GDM1 (cell line): ENCODE measurements at places on chromosomes 3 and 15.

DNA sequence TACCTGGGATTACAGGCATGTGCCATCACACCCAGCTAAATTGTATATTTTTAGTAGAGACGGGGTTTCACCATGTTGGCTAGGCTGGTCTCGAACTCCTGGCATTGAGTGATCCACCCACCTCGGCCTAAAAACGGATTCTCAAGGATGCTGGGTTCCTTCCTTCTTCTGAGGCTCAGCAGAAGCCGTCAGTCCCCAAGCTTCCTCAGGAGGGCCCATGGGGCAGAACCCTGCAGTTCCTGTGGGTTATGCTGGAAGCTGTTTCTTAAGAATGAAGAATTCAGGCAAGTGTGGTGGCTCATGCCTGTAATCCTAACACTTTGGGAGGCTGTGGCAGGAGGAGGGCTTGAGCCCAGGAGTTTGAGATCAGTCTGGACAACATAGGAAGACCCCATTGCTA, 29.0 kb upstream of the ZNF710 start:
- peak; percentile 74 for DNase-seq

DNA sequence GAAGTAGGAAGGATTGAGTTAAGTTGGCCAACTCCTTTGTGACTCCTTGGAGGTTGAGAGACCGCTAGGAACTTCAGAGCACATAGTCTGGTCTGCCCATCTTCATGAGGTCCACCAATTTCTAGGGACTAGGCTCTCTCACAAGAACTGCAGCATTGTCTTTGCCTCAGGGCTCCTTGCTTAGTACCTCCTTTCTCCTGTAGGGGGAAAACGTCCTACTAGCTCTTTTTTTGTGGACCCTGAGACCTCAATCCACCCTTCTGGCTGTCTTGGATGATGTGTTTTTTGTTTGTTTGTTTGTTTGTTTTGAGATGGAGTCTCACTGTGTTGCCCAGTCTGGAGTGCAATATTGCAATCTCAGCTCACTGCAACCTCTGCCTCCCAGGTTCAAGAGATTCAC, 21.6 kb downstream of the REC114 start:
- DNase-seq: no peak

- no peak for DNase-seq
These were observed 88.9 kb upstream of the PTX3 start for GRCh38 chr3:157347577-157348303.

GRCh38 chr15:60787837-60788691, 309.1 kb upstream of the ICE2 start:
- DNase-seq: no peak

DNA sequence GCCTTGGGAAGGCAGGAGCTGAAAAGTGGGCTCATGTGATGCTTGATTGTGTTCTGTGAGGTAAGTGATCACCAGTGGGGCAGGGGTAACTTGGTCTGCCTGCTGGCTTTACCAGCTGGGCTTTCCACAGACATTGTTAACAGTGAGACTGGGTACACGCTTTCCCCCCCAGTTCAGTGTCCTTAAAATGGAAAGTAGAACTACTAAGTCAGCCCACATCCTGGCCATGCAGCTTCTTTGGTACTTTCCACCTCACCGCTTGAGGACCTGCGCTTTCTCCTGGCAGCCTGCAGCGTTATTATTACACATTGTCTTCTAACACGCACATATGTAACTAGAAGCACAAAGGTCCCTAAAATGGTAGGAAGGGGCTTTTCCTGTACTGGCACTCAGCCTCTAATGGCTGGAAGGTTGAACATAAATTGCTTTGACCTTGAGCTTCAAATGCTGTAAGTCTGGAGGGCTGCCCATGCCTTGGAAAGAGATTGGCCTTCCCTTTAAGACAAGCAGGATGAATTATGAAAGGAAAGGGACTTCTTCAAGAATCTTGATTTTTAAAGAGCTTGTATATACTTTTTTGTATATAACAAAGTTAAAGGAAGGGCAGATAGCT, 216.1 kb upstream of the ROPN1 start:
- no peak for DNase-seq

DNA sequence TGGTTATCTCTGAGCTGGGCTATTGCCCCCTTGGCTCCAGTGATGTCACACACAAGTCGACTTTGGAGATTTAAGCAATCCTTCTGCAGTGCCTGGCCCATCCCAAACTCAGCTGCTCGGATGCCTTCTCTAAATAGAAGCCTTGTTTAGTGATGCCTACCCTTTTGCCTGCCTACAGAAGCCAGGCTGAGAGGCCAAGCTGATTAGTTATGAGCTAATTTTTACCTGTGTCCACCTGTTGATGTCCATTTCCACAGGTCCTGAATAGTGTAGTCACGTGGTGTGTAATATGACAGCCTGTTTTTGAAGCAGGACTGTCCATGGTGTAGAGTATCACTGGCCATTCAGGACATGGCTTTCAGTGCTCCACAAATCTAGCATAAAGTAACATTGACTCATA, 45.5 kb downstream of the SSUH2 start:
- DNase-seq: no peak

DNA sequence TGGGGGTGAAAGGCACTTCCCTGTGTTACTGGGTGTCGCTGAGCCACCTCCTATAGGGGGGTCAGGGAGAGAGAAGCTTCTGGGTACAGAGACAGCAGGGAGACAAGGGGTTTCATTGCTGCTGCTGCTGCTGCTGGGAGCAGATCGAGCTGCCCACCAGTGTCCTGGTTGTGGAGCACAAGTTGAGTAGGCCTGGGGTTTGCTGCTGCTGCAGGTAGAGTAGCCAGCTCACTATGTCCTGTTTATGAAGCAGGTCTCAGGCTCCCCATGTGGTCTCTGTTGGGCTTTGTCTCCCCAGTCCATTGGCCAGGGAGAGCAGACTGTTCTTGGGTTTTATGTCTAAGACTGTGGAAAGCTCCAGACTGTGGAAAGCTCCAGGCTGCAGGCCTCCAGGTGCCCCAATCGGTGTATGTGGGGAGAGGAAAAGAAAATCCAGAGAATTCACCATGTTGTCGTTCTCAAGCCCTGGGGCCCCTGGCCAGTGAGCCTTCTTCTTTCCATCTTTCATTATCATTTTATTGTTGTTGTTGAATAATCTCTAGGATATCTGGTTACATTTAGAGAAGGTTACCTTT, 157.8 kb downstream of the ADAMTS17 start:
- DNase-seq: no peak

- peak; percentile 38 for DNase-seq
These were observed 27.4 kb upstream of the HDAC11 start for GRCh38 chr3:13452490-13453335.

DNA sequence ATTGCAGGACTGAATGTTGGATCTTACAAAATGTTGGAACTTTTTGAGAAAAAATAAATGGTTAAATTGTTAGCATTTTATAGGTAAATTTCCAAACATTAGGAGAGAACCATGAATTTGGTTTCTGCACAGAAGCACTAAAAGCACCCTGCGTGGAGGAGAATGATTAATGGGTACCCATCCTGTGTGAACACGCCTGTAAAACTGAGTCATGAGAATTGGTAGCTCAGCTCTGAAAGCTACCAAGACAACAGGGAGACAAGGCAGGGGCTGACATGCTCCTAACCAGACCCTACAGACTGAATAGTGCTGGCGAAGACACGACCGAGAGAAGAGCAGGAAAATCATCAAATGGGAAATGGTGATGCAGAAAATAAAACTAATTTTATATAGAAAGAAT, 32.4 kb upstream of the MTMR10 start:
- DNase-seq: no peak

DNA sequence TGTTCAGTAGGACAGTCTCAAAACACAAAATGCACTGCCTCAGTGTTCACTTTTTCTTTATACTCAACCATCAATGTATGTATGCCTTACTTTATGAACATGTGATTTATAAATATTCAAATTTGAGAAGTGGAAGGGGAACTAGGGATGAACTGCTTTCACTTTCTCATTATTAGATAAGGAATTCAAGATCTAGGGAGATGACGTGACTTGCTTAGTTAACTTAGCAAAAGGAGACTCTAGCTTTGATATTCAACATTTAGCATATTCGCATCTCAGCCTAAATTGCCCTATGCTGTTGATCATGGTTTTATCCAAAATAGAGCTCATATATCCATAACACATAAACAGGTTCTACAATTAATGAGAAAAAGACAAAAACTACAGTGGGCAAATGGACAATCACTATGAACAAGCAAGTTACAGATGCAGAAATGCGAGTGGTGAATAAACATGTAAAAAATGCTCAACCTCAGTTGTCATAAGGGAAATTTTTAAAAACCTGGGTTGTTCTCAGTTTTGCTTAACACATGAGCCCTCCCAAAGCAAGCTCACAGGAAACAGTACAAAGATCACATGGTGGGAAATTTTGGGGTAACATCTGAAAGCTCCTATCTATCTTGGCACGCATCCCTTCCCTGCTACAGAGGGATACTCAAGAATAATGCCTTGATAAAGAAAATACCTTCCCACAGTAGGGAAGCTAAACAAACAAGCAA, 269.8 kb downstream of the THRB start:
- DNase-seq: no peak

DNA sequence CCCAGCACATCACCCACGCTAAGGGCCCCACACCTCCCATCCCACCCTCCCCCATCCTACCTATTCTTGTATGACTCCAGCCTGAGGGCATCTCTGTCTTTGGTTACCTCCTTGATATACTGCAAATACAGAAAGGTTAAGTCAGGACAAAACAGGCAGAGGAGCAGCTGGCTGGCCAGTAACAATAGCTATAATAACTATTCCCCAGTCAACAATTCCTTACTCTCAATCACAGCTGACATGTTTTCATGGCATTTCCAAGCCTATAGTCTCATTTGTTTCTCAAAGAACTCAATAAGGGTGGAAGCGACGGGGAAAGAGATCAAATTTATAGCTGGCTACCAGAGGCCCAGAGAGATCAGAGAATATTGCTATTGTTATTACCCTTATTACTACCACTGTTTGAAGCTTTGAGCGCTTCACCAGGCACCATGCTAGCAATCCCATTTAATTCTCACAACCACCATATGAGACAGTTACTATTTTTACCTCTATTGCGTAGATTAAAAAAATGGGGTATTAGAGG, 93.0 kb upstream of the C2CD4B start:
- DNase-seq: no peak

- no peak for DNase-seq
These were observed 228.3 kb downstream of the ATP8B4 start for GRCh38 chr15:49890689-49891088.

GRCh38 chr3:187368251-187369088, at the start of gene RTP4:
Gene RTP4 (plus strand): TSS chr3:187368385. CDS start chr3:187368442, 57 bp downstream.
- peak; percentile 41 for DNase-seq

- DNase-seq: no peak
These were observed 761.4 kb downstream of the NAALADL2 start for GRCh38 chr3:175620532-175620931.

GRCh38 chr15:69852482-69852881, 245.2 kb downstream of the TLE3 start:
- DNase-seq: no peak

- DNase-seq: no peak
These were observed 34.9 kb upstream of the LIMD1 start for GRCh38 chr3:45559560-45560118.

- DNase-seq: no peak
These were observed 9.9 kb downstream of the MB21D2 start for GRCh38 chr3:192907784-192908183.

GRCh38 chr3:63070476-63070810, 195.2 kb upstream of the CADPS start:
- no peak for DNase-seq

GRCh38 chr3:61877359-61878138, 316.2 kb downstream of the PTPRG start:
- DNase-seq: no peak

- DNase-seq: no peak
These were observed 507.0 kb downstream of the FOXP1 start for GRCh38 chr3:71076361-71077002.

- DNase-seq: no peak
These were observed 33.7 kb downstream of the BNC1 start for GRCh38 chr15:83250781-83251180.

GRCh38 chr3:111786922-111787321, 72.1 kb upstream of the PHLDB2 start:
- DNase-seq: no peak
